HT-29 (cell line): ENCODE measurements at places on chromosomes 2 and 18.
A peak's percentile ranks its signal among the peaks of the same experiment; 100 is the strongest.

- no peak for DNase-seq
Observed at GRCh38 chr2:204074456-204074855, 137.9 kb downstream of the ICOS start.

GRCh38 chr18:13563390-13563805 lies 163.0 kb downstream of the FAM210A start:
- DNase-seq, result no peak

- DNase-seq, result no peak
Observed at GRCh38 chr2:122491011-122491410, 735.6 kb downstream of the TSN start.

GRCh38 chr2:189409647-189410046 lies 31.6 kb upstream of the WDR75 start:
- no peak for DNase-seq

DNA sequence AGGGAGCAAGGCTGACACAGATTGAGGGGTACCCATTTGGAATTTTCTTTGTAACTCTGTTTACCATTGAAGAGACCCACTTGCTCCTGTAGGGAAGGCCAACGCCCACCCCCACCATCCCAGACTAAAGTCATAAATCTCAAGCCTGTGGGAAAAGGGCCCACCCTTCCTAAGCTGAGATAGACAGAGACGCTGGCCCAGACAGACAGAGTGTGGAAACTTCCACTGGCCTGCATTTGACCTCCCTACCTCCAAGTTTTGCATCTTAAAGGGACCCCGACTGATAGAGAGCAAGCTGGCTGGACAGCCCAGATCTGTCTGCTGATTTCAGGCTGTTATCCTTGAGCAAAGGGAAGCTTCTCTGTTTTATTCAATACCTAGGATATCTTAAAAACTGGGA lies 48.2 kb upstream of the SLC14A2 start:
- peak; percentile 0 for DNase-seq

DNA sequence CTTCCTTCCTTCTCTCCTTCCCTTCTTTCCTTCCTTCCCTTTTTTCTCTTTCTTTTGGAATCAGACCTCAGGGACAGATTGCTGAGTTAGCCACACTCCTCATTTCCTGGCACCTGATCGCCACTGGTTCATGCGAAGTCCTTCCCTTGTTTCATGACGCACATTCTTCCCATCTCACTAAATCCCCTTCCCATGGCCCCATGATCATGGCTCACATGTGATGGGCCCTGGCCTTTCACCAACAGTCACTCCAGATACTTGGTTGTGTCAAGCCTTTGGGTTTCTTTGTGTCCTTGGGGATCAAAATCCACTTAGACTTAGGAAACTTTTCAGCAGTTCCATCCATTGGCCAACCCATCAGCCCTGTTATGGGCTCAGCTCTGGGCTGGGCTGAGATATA lies 23.8 kb upstream of the ASPRV1 start:
- no peak for DNase-seq

- no peak for DNase-seq
Observed at GRCh38 chr2:209633911-209634310, 137.7 kb upstream of the UNC80 start.

DNA sequence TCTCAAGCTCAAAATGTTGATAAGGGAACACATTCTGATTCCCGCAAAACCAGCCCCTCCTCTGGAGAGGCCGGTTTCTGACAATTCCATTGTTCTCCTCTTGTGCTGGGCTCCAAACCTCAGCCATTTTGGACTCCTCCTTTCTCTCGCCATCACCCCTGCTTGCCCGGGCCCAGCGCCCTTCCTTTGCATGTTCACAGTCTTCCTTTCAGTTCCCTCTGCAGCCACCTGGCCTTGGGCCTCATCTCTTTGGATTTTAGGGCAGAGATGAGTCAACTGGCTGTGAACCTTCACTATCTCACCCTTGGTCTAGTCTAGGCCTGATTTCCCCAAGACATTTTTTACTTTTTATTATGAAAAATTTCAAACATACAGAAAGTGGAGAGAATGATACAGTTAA lies 155.9 kb upstream of the MAP3K20 start:
- no peak for DNase-seq

DNA sequence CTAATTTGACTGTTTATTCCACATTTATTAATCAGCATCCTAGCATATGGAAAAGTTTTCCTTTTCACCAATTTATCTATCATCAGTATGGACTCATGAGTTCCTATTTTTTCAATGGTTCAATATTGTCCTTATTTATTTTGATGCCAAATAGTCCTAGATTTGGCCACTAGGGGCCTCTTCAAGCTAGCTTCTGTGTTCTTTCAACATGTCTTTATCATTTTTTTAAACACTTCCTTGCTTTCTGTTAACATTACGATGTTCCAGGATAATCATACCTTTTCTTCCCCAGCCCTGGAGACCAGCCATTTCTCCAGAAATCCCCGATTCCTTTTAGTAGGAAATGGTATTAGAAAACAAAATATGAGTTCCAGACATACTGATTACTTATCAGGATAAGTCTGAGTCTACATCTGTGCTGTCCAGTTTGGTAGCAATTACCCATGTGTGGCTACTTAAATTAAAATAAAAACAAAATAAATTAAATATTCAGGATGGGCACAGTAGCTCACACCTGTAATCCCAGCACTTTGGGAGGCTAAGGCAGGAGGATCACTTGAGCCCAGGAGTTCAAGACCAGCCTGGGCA lies 70.6 kb downstream of the RPE start:
- peak; percentile 70 for DNase-seq

- DNase-seq, result peak; percentile 78
Observed at GRCh38 chr2:2846332-2847208, 515.5 kb upstream of the MYT1L start.

- DNase-seq, result no peak
Observed at GRCh38 chr2:226131299-226131784, 668.3 kb downstream of the IRS1 start.
